Stimulated activated CD8-positive, alpha-beta memory T cell treated with anti-CD3 and anti-CD28 coated beads, Interleukin-7, amount 100 ng/mL, for 1 hour (primary cell): ENCODE measurements at places on chromosomes 4 and X.

- DNase-seq = no peak
Measured at GRCh38 chr4:186009976-186010375, 59.0 kb upstream of the TLR3 start.

- DNase-seq = no peak
Measured at GRCh38 chr4:167234316-167234881, at the start of gene SPOCK3. Gene SPOCK3, minus strand, starts transcription at chr4:167234494.

- no peak for DNase-seq
Measured at GRCh38 chrX:33252306-33252825, 41.0 kb upstream of the DMD start.

DNA sequence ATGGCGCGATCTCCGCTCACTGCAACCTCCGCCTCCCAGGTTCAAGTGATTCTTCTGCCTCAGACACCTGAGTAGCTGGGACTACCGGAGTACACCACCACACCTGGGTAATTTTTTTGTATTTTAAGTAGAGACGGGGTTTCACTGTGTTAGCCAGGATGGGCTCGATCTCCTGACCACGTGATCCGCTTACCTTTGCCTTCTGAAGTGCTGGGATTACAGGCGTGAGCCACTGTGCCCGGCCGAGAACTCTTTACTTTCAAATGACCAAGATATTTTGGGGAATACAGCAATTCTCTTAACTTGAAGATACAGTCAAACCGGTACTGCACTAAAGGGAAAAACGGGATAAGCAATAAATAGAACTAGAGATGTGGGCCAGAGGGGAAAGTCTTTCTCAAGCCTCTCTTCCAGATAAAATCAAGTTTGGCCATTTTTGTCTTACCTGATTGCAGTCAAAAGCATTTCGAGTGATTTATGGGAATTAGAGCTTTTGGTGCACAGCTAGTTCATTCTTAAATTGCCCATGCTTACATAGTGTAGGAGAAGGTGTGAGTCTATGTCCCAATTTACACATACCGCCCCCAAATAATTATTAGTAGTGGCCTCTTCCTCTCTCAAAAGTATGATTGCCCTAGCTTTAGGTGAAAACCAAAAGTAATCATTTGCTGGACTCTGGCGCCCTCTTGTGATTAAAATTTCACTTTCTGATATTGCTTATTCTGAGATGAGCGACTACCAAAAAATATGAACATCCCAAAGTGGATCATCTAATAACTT lies 53.2 kb upstream of the ABCG2 start:
- peak; percentile 10 for DNase-seq

DNA sequence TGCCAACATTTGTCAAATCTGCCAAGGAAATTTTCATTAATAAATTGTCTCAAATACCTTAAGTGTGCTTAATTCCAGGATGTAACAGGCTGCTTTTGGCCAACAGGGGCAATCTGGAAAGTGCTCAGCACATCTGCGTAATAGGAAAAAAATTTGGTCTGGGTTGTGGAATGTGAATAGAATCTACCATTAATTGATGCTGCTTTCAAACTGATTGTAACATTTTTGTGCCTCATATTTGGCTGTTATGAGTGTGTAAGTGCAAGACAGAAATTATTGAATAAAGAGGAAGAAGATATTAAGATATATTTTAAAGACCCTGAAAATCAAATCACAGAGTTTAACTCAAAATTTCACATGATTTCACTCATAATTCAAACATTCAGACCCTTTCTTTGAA lies 41.1 kb downstream of the REELD1 start:
- DNase-seq = no peak

DNA sequence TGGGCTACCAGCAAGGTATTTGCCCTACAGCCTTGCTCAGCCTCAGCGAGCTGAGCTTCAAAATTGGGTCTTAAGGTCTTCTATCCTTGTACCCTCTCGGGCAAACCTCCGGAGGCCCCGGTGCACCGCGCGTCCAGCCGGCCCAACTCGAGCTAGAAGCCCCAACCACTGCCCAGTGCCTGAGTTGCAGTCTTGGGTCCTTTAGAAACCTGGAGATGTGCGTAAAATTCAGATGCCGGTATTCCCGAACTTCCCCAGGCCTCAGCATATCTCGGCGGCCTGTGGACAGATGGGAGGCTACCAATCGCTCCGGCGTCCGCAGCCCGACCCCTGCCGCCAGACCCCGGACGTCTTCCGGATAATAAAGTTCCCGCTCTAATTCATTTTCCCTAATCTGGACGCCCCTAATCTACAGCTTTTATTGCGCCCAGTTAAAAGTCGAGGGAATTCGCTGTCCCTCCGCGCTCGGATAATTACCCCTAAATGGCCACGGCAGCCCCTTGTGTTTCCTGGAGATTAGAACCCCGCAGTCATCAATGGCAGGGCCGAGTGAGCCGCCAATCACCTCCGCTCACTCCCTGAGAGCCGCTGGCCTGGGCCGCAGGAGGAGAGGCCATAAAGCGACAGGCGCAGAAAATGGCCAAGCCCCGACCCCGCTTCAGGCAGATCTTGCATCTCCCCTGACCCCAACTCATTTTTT lies 1.5 kb upstream of the MSX1 start:
- DNase-seq = no peak

GRCh38 chrX:43333543-43333942 lies 322.6 kb upstream of the MAOA start:
- no peak for DNase-seq

DNA sequence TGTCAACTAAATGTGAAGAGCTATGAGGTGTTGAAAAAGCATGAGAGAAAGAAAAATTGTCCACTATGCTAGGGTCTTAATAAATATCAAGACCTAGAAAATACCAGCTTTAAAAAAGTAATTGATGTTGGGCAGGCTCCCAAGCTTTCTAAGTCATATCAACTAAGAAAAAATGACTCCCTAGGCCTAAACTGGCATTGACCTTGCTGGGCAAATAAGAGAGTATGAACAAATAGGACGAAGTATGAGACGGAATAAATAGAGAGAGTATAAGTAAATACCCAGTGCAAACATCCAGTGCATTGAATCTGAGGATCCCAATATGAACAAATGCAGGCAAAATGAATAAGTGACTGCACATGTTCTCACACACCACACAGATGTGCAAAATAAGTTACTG lies 3.2 kb downstream of the KDR start:
- DNase-seq = no peak

DNA sequence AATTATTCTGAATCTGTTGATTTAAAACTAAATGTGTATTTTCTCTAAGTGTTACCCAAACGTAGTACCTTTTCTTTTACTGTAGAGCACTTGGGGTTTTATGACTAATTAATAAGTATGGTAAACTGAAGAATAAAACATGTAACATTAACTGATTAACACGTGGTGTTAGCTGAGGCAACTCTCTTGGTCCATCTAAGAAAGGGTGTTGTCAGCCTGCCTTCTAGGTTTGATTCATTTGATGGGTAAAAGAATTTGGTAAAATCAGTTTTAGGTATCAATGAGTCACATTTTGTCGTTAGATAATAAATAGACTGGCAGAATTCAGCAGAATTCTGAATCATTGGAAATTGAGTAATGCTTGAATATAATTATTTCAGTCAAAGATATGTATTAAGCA lies 99.7 kb downstream of the AFF1 start:
- no peak for DNase-seq

- no peak for DNase-seq
Measured at GRCh38 chr4:74830928-74831327, 36.6 kb upstream of the BTC start.

GRCh38 chrX:22526339-22526738 lies 253.6 kb downstream of the CBLL2 start:
- no peak for DNase-seq

DNA sequence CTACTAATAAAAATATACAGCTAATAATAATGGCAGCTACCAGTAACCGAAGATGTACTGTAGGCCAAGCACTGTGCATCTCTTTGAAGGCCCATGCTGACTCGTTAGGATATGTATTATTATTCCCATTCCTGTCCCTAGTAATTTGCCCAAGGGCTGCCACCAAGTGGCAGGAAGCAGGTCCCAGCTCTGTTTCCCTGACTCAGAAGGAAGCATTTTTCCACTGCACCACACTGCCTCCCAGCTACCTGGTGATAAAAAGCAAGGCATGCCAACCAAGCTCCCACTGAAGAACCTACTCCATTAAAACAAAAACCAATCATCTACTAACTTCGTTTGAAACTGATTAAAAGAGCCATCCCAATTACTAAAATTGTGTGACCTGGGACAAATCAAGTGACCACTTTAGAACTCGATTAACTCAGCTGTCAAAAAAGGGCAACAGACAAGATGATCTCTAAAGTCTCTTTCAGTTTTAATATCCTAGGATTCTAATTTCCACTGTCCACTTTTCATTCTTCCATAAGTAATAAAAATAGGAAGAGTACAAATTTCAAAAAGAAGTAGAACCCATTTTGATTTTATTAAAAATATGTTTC lies 24.3 kb upstream of the PGM2 start:
- no peak for DNase-seq

- DNase-seq = no peak
Measured at GRCh38 chr4:1772853-1773538, 20.1 kb upstream of the FGFR3 start.

DNA sequence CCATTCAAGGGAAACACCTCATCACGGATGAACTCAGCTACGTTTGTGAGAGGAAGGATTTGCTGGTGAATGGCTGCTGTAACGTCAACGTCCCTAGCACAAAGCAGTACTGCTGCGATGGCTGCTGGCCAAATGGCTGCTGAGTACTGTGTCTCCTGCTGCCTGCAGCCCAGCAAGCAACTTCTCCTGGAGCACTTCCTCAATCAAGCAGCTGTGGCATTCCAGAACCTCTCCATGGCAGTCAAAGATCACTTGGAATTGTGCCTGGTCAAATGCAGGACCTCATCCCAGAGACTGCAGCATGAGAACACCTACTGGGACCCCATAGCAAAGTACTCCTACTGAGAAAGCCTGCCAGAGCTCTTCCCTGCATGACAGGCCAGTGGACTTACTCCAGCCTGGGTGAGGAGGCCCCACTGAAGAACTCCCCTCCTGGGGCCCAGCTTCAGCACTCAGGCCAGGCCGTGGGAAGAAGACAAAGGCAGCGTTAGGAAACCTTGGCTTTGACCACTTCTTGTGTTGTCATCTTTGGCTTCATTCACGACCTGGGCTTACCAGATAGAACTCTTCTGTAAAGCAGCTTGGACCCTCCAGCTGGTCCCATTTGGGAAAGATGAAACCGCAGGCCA lies 244.3 kb downstream of the RBMX2 start:
- no peak for DNase-seq

- DNase-seq = no peak
Measured at GRCh38 chr4:6031846-6032245, 13.6 kb upstream of the C4orf50 start.

- DNase-seq = no peak
Measured at GRCh38 chr4:154739111-154739510, 4.7 kb upstream of the LRAT start.

- DNase-seq = no peak
Measured at GRCh38 chr4:183249854-183250253, 70.2 kb downstream of the CLDN22 start.

DNA sequence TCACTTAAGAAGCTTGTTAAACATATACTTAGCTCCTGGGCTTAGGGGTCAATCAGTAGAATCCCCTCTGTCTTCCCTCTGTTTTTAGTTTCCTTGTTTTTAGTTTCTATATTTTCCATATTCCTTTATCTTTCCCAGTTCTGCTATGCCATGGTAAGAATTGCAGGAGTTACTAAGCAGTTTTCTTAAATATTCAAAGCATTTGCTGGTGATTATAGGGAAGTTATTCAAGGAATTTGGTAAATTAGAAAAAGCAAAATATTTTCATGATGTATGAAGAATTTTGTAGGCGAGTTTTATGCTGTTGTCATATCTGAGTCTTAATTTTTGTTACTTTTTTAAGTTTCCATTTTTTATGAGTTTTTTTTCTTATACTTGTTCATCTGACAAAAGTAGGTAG lies 91.6 kb upstream of the NUDT6 start:
- no peak for DNase-seq

GRCh38 chr4:16757080-16757521 lies 141.3 kb downstream of the LDB2 start:
- no peak for DNase-seq

DNA sequence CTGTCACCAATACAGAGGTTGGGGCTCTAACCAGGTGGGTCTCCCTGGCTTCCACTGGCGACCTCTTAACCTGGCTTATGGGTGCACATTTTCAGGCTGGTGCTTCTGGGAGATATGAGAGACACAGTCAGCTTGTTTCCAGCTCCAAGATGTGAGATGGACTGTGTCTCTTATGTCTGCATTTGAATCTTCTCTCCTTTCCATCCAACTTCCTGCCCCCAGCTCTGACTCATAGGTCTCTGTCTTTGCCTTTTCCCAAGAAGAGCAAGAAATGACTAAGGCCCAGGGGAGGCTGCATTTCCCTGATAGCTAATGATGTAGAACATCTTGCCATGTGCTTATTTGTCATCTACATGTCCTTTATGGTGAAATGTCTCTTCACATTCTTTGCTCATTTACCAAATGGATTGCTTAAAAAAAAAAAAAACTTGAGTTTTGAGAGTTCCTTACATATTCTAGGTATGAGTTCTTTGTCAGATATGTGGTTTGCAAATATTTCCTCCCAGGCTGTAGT lies 3.2 kb upstream of the UXT start:
- DNase-seq = no peak

DNA sequence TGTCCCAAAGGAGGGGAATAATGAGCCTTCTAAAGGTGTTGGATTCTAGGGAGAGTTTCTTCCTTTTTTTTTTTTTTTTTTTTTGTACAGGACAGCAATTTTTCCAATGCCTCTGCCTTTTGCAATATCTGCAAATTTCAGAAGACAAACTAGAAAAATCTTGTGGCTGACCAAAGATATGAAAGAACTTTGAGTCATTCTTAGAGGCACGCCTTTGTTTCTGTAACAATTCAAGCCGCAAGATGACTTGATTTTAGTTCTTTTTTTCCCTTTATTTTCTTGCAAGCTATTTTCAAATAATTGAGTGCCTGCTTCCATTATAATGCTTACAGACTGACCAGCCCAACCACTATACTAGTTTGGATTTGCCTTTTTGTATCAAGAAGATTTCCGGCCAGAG lies 47.6 kb upstream of the UXT start:
- DNase-seq = no peak

DNA sequence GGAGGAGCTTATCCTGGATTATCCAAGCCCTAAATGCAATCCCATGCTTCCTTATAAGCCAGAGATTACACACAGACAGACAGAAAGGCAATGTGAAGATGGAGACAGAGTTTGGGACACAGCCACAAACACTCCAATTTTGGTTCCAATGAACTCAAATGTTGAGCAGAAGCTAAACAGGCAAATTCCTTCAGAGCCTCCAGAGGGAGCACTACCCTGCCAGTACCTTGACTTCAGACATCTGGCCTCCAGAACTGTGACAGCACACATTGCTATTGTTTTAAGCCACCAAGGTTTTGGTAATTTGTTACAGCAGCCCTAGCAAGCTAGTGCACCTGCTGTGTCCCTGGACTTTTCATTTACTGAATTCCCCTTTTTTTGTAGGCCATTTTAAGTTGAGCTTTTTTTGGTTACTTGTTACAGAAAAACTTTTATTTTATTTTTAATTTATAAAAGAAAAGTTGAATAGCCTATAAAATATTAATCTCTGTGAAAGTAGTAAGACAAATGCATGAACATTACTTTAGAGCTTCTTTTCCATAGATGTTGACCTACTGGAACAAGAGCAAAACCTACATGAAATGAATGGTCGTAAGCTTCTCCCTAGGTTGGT lies 33.4 kb upstream of the SRD5A3 start:
- no peak for DNase-seq

- no peak for DNase-seq
Measured at GRCh38 chr4:163063891-163064290, 102.8 kb downstream of the NAF1 start.

- DNase-seq = no peak
Measured at GRCh38 chr4:96315815-96316214, 475.9 kb downstream of the PDHA2 start.

- no peak for DNase-seq
Measured at GRCh38 chr4:56892691-56893090, 15.0 kb upstream of the REST start.

- DNase-seq = no peak
Measured at GRCh38 chr4:39641451-39641850, 2.8 kb upstream of the SMIM14 start.
